BJ (cell line): ENCODE measurements at places on chromosomes 16 and 17.

- DNase-seq, result no peak
These were observed 36.0 kb downstream of the IL21R start for GRCh38 chr16:27437946-27438345.

DNA sequence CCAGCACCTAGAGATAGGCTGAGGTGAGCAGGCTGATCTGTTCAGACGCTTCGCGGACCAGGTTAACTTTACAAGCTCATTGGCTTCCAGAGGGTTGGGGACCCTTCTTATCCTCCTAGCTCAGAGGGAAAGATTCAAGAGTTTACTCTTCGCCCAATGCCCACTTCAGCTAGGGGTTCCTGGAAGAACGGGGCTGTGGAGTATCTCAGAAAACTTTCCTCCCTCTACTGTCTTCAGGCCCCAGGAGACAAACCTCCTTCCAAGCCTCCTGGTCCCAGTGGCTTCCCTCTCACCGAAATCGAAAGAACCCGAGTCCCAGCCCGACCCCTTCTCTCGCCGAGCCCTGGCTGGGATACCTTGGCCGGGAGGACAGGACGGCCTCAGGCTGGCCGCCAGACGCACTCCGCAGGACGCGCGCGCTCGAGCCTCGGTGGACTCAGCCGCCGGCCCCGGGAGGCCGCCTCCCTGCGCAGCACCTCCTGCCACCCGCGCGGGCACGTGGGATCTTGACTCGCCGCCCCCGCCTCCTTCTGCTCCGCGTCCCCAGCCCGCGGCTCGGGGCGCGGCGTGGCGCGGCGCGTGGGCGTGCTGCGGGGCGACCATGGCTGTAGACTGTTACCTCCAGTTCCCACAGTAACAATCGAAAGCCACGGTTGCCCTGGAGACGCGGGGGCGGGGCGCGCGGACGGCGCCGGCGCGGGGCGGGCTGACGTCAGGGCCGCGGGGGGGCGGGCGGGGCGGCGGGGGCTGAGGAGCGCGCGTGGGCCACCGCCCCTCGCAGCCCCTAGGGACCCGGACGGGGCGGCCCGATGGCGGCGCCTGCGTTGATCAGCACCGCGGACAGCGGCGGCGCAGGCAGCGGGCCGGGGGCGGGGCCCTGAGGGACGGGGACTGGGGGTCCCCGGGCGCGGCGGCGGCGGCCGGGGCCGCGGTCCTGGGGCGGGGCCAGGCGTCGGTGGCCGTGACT, 5.3 kb upstream of the HIC1 start:
- no peak for DNase-seq

DNA sequence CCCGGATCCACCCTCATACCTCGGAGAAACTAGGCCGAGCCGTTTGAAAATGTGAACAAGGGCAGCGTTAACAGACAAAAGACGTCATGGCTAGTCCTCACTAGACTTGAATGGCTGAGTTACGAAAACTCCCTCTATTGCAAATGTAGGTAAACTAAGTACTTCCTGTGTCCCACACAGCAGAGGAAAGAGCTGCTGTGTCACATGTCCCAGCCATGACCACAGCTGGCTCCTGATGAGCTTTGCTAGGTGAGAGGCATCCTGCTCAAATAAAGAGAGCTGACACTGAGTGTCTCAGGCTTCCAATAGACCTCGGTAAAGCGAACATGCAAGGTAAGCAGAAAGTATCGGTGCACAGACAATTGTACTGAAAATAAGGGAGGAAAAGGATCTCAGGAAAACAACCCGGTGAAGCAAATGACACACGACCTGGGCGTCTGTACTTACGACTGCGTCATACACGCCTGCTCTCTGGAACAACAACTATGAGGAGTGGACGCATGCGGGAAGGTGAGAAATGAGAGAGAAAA, 26.0 kb downstream of the TMEM204 start:
- no peak for DNase-seq

GRCh38 chr16:55947366-55947765, 72.2 kb upstream of the CES5A start:
- DNase-seq, result no peak
